ENCODE measurements at places on chromosomes 1 and 21. TPM values are rescaled to one million over a fixed set of nuclear protein-coding genes. Genes with fewer than 3 reads are reported as not detected.

GRCh38 chr21:44283948-44284347 is 1.7 kb upstream of the AIRE start:
- no peak for DNase-seq

DNA sequence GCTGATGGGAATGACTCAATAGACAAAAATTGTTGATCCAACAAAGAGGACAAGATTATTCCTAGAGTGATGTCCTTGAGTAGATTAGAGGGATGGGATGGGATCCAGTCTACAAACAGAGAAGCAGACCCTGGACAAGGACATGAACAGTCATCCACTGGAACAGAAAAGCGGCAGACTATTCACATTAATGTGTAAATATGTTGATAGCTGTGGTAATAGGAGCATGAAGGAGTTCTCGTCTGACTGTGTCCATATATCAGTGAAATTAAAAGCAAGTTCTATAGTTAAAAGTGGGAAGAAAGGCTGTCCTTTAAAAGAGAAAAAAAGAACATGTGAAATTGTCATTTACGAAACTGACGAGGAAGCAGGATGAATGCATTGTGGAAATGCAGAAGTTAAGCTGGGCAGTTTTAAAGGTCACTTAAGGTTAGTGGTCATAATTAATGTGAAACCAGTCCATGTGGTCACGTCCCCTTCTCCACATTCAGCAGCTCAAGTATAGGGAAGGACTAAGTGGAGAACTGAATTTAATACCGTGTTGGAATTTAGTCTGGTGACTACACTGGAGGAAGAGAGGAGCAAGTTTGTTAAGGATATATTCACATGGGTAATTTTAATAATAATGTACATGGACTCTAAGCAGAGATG is 62.1 kb downstream of the PIK3R3 start:
- DNase-seq: no peak

- DNase-seq: peak; percentile 19
Observed at GRCh38 chr1:32500387-32501209, 35.7 kb downstream of the ZBTB8B start.

DNA sequence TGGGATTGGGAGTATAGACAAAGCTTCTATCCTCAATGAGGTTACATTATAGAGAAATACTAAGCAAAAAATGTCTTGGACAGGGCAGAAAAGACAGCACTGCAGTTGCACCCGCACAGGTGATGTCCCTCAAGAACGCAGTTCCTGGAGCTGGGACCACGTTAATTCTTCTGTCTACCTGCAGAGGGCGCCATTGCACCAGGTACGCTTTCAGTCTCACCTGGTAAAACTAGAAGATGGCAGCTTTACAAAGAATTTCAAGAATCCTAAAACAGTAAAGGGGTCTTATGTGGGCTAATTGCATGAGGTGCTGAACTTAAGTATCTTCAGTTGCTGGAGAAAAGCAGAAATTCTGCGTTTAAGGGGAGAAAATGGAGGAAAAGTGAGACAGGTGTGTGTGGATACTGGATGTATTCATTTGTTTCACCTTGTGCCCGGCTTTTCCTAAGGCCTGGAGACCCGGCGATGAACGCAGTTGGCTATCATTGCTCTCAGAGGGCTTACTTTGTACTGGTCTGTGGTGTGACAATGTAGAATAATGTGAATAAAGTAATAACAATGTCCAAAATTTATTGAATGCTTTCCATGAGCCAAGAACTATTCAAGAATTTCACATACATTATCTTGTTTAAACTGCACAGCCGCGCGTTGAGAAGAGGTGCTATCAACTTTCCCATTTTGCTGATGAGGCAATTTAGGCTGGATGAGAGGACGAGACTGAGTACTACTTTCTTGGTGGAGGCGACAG is 276.3 kb upstream of the GREM2 start:
- DNase-seq: no peak

GRCh38 chr1:15430787-15431570 is 7.3 kb upstream of the CTRC start:
- DNase-seq: no peak

DNA sequence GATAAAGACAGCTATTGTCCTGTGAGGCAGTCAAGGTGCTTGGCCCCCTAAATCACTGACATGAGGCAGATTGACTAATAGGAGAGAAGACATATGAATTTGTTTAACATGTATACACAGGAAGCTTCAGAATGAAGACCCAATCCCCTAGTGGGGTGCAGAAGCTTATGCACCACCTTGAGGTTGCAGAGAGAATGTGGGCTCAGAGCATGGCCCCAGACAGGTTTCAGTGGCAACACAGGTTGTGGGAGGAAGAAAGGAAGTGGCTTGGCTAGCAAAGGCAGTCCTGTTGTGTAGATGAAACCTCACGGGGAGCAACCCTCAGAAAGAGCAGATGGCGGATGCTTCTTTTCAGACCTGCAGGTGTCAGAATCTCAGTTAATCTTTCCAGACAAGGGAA is 37.0 kb upstream of the PARP1 start:
- peak; percentile 77 for DNase-seq

DNA sequence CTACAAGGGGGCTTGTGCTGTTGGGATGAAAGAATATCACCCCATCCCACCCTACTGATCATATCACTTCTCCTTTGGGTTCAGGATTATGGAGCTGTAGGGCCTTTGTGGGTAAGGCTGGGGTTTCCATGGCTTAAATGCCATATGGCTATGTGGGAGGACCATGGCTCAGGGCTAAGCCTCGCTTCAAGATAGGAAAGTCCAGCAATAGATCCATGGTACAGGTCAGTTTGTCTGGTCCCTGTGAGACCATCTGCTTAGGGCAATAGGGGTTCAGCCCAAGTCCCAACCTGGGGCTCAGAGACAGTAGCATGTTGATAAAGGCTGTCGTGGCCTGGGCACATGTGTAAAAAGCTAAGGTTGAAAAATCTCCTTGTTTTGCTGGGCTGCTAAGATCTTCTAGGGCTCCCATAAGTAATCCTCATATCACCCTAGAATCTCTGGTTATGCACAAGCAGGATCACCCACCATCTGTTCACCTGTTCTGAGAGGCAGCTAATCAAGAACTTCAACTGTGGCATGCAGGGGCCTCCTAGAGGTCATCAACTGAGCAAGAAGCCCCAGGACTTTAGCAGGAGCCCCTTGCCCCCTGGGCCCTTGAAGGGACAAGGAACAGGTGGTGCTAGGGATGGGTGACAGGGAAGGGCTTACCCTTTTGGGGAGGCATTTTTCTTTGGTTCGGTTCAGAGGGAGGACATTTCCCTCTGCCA is 66.5 kb downstream of the UBE2T start:
- no peak for DNase-seq

GRCh38 chr1:9767964-9768668 is 55.6 kb downstream of the CLSTN1 start:
- DNase-seq: no peak

LGR6 gene
- 0.05 TPM for total RNA-seq

C1QC gene
- 83.0 TPM for total RNA-seq

Measured in thymus (tissue), 14 donors.